SIG-M5 (cell line): ENCODE measurements at places on chromosomes 7 and 10.

DNA sequence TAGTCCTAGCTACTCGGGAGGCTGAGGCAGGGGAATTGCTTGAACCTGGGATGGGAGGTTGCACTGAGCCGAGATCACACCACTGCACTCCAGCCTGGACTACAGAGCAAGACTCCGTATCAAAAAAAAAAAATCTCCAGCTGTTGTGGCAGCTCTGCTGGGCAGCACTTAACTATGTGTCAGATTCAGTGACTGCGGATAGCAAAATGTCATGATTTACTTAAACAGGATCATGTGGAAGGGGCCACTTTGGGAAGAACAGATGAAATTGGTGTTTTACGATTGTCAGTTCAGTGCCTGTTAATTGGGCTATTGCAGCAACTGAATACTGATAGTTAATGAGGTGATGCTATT, 15.3 kb downstream of the OGDH start:
- no peak for DNase-seq

- DNase-seq, result no peak
Measured at GRCh38 chr7:100356416-100357068, 1.4 kb upstream of the PILRB start.

DNA sequence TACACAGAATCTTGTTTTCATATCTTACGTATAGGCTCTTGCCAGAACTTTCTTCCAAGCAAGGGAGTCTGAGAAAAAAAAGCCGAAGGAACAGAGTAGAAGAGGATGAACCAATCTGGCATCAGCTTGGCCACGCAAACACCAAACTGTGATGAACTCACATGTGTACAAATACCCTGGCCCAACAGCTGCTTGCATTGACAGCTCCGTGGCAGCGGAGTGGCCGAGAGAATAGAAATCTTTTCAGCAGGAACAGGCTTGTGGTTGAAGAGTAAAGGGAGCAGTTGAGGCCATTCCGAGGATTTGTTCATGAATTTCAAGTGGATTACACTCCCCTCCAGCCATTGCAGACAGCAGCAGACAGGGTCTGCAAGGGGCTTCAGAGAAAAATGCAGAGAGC, 173.8 kb upstream of the PLXNA4 start:
- no peak for DNase-seq

DNA sequence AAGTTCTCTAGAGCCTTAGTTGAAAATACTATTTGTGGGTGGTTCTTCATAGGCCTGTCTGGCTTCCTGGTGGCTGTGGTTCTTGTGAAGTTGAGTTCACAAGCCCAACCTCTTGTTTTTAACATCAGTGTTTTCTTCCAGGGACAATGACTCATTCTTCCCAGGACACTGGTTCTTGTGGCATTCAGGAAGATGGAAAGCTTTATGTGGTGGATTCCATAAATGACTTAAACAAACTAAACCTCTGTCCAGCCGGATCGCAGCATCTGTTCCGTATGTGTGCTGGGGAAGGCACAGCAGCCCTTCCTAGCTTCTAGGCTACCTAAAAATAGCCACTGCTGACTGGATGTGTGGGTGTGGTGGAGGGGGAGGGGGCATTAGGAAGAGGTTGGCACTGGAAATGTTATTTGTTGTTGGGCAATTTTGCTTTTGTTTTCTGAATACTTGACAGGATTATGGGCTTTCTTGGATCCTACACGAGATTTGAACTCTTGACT, 3.9 kb downstream of the LSMEM1 start:
- DNase-seq, result no peak

DNA sequence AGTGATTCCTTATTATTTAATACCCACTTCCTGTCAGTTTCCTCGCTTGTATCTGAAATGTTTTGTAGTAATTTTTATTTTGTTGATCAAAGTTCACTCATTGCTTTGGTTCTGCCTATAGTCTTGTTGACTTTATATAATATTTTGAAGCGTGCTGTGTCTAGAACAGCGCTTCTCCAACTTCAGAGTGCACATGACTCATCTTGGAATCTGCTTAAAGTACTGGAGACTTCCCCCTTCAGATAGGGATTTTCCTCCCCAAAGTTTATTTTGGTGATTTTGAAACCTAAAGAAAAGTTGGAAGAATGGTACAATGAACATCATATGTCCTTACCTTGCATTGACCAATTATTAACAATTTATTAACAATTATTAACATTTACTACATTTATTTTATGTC, 5.8 kb downstream of the COMTD1 start:
- no peak for DNase-seq

DNA sequence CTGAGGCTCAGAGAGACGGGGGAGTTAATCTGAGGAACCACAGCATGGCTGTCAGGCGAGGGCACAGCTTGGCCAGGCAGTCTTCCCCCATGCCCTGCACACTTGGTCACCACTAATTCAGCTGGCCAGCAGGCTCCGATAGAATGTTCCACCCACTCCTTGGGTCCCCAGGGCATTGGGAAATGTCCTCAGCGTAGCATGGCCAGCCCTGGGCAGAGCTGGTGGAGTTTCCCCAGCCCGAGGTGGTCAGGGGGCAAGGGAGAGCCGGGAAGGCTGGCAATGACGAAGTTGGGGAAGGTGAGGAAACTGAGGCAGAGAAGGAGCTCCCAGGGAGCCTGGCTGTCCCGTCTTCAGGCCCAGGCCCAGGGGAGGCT, 12.1 kb upstream of the GRIFIN start:
- no peak for DNase-seq

- DNase-seq, result no peak
Measured at GRCh38 chr10:84348447-84348846, 20.1 kb downstream of the CCSER2 start.

DNA sequence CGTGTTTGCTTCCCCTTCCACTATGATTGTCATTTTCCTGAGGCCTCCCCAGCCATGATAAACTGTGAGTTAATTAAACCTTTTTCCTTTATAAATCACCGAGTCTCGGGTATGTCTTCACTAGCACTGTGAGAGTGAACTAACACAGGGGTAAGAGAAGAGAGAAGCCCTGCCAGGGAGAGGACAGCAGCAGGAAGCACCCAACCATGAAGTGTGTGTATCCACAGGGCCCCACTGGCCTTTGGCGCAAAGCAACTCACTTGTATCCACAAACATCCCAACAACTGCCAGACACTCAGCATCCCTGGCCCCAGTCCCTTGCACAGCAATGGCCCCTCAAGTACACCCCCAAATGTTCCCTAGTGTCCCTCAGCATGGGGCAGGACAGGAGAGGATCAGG, 115.1 kb downstream of the MAD1L1 start:
- DNase-seq, result no peak

DNA sequence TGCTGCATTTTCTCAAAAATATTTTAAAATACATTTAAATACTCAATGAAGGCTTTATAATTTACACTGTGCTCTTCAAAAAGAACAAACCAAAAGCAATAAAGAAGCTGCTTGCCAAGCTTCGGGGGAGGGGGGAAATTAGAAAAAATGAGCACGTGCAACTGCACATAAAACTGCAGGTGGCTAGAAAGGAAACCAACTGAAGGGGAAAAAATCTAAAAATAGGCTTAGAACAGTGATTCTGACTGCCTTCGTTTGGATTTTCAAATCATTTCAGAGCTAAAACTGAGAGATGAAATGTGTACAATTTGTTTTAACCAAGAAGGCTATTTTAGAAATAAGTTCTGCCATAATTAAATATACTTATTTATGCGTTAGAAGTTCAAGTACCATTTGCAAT, 61.4 kb downstream of the ABI1 start:
- no peak for DNase-seq
